ENCODE measurements at places on chromosomes 5 and 9.

- no peak for DNase-seq
Measured at GRCh38 chr5:159120446-159120845, 20.7 kb upstream of the EBF1 start.

- DNase-seq = no peak
Measured at GRCh38 chr5:32217886-32218396, 43.8 kb upstream of the GOLPH3 start.

GRCh38 chr5:17189381-17190036 lies 27.9 kb upstream of the BASP1 start:
- peak; percentile 50 for DNase-seq

DNA sequence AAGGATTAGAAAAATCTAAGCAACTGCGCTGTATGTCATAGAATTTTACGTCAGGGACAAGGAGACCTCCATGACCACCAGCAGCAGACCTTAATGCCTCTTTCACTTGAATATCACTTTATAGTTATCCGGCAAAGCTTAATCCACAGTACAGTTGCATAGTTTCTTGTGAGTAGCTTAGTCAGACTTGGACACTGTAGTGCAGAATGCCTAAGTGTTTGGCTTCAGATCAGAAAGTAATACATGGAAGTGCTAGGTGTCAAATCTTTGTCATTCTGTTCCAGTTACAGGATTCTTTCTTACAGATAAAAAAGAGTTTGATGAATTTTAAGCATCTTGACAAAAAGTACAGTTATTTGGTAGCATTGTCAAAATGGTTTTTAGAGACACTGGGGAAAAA lies 239.9 kb upstream of the PAPPA start:
- DNase-seq = peak; percentile 42

- no peak for DNase-seq
Measured at GRCh38 chr9:127129718-127130085, 7.3 kb upstream of the ANGPTL2 start.

DNA sequence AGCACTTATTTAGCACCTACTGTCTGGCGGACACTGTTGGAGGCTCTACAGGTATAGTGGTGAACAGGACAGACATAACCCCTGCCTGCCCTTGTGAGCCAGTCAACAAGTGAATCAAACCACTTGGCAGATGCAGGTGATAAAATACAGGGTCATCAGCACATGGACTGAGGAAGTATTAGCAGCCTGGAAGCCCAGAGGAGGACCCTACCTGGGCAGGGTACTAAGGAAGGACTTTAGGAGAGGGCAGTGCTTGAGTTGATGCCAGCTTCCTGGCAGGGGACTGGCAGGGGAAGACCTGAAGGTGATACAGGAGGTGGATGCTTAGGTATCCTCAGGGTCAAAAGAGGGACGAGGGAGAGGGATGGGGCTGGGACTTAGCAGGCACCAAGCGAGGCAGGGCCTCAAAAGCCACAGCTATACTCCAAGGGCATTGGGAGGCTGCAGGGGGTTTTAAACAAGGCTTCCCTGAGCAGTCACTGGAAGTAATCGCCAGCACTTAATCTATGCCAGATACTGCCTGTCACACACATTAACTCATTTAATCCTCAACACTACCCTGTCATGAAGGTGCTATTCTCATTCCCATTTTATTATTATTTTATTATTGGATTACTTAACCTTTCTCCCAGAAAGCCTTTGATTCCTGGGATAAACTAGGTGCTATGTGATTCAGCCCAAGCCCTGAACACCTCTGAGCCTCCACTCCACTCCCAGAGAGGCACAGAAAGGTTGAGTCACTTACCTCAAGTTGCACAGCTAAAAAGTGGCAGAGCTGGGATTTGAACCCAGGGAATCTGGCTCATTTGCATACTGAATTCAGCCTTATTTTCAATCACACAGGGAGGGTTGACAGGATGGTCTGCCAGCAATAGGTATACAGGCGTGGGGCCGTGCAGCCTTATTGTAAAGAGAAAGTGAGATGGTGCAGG lies 63.8 kb upstream of the ORM1 start:
- no peak for DNase-seq

DNA sequence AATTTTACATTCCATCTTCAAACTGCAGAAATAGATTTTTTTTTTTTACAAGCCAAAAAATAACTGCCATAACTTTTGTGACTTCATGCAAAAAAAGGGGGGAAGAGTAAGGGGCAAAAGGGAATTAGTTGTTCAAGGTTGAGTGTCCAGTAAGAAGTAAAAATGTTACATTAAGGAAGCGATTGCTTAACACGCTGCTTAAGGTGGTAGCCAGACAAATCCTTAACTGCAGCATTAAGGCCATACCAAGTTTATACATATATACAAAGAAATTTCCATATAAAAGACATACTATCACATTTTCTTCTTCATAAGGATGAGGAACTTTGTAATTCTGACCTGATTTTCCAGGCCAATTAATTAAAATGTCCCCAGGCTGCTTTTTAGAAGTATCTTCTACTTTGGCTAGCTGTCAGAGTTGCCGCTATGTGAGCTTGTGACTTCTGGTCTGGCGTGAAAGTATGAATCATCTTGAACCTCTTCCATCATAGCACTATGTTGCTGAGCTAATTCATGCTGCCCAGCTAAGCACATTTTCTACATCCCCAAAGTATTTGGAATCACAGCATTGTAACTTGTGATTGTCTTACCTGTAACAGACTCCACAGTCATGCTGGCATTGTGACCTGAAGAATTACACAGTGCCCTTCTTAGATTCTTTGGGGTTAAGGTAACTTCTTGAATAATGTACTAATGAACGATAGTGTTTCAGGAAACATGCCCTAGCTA lies 40.0 kb downstream of the G3BP1 start:
- DNase-seq = peak; percentile 57

DNA sequence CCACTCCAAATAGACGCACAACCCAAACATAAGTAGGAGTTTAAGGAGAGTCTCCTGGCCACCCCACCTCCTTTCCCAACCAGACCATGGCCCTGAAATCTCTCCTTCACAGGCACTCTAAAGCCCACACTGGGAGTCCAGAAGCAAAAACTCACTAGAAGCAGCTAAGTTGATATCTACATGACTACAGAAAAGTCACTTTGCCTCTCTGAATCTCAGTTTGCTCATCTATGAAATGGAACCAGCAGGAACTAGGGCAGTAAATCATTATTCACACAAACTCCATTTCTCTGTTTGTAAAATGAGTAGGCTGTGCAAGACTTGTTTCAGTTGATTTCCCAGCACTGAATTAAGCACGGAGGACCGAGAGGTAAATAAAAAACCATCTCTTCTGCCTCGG lies 4.1 kb upstream of the WWC1 start:
- no peak for DNase-seq

DNA sequence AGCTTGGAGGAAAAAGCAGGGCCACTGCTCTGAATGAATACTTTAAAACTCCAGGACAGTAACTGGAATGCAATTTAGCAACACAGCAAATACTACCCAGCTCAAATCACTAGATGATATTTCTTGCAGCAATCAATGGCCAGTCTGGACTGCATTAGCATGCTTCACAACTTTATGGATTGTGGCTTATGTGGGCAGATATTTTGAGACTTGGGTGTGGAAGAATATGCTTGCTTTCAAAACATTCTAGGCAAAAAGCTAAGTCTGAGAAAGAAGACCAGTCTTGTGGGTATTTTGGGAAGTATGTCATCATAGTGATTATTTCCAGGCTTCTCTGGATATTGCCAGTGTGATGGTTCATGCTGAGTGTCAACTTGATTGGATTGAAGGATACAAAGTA lies 3.1 kb downstream of the RANBP3L start:
- peak; percentile 68 for DNase-seq

DNA sequence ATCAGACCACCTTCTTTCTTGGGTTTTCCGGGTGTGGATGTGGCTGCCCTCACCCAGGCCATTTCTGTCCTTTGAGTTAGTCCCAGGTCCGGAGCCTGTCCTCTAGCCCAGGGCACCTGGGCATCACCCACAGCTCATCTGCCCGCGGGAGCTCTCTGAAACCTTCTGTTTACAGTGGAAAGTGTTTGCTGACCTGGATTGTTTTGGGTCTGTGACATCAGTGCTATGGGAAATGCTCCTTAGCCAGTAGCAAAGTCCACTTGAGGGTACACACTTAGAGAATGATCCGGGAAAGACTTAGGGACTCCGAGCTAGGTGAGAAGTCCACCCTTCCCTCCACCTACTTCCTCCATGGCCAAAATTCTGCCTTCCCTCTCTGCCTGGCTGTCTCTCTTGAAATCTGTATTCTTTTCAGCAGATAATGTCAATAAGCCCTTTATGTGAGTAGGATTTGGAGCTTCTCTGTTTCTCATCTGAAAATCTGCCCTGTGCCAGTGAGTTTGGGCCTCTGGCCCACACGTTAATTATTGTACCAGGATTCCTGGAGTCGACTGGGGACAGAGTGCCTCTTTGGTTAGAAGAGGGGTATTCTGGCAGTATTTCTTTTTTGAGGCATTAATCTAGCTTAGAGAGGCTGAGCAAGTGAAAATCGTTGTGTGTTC lies 19.9 kb downstream of the ABLIM3 start:
- no peak for DNase-seq

- DNase-seq = peak; percentile 52
Measured at GRCh38 chr5:96026406-96027041, 64.9 kb upstream of the ELL2 start.

DNA sequence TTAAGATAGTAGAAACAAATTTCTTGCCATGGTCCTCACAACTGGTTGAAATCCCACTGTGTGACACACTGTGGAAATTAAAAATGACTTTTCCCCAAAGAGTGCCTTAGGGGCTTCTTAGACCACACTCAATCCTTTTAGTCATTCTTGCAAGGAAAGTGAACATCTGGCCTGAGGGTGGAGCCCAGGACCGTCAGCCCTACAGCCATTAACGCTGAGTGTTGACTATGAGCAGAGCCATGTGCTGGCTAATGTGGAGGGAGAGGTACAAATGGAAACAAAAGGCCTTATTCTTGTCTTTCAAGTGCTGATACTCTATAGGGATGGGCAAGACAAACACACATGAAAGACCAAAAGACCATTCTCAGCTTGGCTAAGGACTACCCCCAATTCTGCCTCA lies 456.5 kb downstream of the ZSWIM6 start:
- DNase-seq = no peak

- no peak for DNase-seq
Measured at GRCh38 chr9:121292801-121293241, 24.9 kb downstream of the GSN start.

GRCh38 chr5:95669540-95669939 lies 13.3 kb downstream of the SPATA9 start:
- peak; percentile 94 for DNase-seq

GRCh38 chr9:19988281-19988680 lies 199.4 kb upstream of the SLC24A2 start:
- no peak for DNase-seq

DNA sequence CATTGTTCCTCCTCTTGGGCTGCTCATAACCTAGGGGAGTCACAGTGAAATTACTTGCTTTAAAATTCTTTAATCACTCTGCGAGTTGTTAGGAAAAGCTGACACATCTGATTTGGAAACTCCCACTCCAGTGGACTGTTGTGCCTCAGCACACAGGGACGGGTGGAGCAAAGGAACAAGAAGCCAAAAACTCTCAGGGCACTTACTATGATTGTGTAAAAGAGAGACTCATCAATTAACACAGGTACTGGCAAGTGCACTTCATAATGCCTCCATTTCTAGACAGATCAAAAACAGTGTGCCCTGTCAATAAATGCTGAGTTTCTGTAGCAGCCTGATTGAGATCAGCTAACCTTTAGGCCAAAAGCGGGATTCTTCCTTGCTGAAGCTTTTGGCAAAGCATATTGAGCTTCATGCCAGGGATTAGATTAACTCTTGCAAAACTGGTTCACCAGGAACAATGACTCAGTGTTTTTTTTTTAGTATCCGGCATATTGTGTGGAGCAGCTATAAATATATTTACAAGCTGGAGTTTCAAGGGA lies 55.9 kb downstream of the TMC1 start:
- DNase-seq = peak; percentile 59

DNA sequence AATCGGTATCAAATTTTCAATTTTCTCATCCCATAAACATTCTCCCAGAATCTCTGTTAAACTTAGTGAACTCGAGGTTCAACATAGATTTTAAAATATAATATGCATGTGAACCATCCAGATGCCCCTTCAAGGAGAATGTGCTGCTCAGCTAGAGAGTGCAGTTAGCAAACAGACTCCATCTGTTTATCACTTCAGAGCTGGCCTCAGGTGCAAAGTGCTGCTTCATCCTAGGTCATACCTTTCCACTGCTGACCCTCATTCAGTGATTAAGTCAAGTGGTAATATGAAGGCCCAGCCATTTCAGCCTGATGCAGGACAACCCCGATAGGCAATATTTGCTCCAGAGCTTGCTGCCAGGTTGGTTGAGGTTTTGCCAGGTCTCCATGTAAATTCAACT lies 339.0 kb upstream of the POU5F2 start:
- no peak for DNase-seq

Data from AG20443 (cell line).